ENCODE measurements at places on chromosomes 16 and 17.

- no peak for DNase-seq
These were observed 162.0 kb downstream of the CHD9 start for GRCh38 chr16:53216798-53217197.

- DNase-seq = no peak
These were observed 3.1 kb upstream of the TRAF4 start for GRCh38 chr17:28740406-28741357.

DNA sequence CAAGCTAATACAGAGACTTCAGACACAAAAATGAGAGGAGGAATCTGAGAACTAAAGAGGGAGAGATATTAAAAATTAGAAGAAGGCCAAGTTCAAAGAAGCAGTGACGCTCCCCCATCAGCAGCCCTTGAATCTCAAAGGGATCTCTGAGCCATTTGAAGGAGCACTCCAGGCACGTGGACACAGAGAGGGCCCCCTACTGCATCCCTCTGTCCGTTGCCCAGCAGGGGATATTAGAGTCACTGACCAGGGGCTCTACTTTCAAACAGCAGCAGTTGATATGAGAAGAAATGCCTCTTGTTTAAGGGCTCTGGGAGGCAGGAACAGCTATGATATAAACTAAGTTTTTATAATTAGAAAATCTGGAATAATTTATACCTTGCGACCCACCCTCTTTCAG lies 479.0 kb upstream of the SALL1 start:
- DNase-seq = no peak

DNA sequence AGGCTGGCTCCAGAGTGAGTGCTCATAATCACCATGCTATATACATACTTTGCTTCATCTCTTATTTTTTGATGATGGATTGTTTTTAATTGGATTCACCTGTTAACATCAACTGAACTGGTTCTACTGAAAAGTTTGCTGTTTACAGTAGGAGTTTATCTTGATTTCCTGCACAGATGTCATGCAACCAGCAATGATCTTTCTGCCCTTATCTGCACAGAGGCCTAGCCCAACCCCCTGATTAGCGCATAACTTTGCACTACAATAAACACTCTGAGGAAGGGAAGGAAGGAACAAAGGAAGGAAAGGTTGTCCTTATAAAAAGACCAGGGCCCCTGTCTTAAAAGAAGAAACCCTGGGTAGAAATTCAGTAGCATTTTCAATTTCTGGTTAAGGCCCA lies 152.9 kb downstream of the RGS9 start:
- DNase-seq = no peak

DNA sequence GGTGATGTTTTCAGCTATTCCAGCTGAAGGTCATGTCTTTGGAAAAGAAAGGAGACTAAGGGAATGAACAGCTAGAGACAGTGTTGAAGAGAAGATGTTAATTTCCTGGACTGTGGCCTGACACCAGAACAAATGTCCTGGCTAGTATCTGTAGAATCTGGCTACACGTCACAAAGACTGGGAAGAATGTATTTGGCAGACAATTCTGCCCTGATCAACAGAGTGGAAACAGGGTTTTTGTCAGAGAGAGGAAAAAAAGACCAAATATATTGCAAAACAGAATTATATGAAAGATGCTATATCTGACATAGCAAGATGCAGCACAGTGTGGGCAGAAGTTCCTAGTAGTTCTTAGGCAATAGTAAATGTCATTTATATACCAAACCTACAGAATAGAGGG lies 17.0 kb upstream of the ANKFN1 start:
- no peak for DNase-seq
